ENCODE measurements at places on chromosomes 12 and 14.
A peak's percentile ranks its signal among the peaks of the same experiment; 100 is the strongest.

GRCh38 chr12:42627151-42627550 is 37.6 kb upstream of the PRICKLE1 start:
- DNase-seq, result no peak

DNA sequence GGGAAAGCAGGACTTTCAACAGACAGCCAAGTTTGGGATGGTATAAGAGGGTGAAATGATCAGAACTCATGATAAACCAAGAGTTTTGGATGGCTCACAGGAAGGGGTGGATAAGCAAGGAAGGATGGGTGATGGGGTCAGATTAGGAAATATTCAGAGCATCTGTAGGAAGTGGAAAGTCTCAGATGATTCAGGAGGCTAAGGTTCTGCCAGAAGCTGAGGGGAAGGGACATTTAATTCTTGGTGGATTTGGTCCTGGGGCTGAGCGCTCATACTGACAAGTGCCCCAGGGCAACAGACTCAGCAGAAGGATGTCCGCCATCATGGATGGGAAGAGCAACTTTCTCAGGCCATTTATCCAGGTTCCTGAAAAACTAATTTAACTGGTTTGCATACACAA is 28.4 kb upstream of the BDKRB2 start:
- no peak for DNase-seq

DNA sequence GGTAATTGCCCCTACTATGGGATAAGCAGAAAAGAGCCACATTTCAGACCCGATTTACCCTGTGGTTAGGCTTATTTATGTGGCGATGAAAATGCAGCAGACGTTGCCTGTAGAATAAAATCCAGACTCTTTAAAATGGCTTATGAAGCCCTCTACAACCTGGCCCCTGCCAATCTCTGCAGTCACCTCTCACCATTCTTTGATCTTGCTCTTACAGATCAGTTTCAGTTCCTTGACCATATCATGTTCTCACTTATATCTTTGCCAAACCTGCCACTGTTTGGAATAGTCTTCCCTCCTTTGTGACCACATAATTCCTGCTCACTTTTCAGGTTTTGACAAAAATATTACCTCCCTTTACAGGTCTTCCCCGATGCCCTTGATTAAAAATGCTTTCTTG is 264.3 kb upstream of the GARIN6 start:
- no peak for DNase-seq

- DNase-seq, result no peak
Measured at GRCh38 chr12:45368841-45369489, 153.1 kb downstream of the ANO6 start.

DNA sequence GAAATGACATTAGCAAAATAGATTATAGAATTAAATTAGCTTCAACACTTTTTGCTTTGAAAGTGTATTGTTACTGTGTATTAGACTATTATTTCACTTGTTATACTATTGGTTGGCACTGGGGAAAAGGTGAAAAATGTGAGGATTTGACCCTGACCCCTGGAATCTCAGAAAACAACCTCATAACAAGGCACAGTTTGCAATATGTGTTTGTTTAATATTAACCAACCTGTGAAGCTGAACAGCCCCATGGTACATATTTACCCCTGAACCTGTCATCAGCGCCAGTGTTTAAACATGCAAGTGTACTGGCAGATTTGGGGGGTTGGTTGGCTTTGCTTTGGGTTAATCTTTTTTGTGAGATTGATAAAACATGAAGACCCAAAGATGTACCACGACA is 11.7 kb downstream of the SLC38A4 start:
- DNase-seq, result no peak

GRCh38 chr12:64427988-64428387 is 23.8 kb downstream of the XPOT start:
- DNase-seq, result no peak

GRCh38 chr14:85306024-85306423 is 223.9 kb upstream of the FLRT2 start:
- DNase-seq, result no peak

GRCh38 chr14:87992346-87992717 is 650 bp downstream of the GALC start:
- DNase-seq, result no peak

- DNase-seq, result no peak
Measured at GRCh38 chr12:62328296-62328921, 68.2 kb downstream of the USP15 start.

GRCh38 chr12:116977465-116978380 is 67.0 kb downstream of the FBXW8 start:
- no peak for DNase-seq

DNA sequence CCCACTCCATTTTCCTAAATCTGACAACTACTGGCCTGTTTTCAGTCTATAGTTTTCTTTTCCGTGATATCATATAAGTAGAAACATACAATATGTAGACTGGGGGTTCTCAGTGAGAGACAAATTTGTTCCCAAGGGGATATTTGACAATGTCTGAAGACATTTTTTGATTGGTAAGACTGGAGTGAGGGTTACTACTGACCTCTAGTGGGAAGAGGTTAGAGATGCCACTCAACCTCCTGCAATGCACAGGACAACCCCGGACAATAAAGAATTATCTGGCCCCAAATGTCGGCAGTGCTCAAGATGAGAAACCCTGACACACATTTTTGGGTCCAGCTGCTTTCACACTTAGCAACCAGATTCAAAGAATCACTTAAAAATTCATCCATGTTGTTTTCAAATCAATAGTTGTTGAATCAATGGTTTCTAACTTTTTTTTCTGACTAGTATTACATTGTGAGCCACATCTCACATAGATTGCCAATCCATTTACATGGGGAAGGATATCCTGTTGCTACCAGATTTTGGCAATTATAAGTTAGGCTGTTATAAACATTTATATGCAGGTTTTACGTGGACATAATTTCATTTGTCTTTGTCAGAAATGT is 307.1 kb downstream of the RPL10L start:
- no peak for DNase-seq

DNA sequence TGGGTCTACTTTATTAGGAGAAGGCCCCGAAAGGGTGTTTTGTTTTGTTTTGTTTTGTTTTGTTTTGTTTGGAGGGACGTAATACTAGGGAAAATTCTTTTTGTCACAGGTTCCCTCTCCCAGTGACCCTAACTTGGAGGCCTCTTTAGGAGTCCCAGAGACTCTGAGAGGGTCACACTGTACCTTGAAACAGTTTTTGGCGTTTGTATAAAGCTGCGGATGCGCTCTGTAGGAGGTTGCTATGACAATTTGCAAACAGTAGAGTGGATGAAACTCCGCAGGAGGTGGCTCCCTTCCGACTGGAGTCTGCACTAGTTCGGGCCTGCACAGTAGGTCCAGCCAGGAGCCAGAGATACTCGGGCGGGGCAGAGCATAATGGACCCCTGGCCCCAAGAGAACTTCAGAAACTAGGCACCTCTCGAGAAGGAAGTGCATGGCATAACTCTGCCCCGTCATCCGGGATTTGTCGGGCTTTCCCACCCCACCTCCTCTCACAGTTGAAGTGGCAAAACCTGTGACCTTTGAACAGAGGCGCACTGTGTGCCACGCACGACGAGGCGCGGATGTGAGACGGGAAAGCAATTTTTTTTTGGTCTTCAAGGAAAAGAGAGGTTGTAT is 1.3 kb upstream of the DYRK2 start:
- peak; percentile 10 for DNase-seq

- no peak for DNase-seq
Measured at GRCh38 chr12:75996861-75997447, 34.6 kb downstream of the PHLDA1 start.

DNA sequence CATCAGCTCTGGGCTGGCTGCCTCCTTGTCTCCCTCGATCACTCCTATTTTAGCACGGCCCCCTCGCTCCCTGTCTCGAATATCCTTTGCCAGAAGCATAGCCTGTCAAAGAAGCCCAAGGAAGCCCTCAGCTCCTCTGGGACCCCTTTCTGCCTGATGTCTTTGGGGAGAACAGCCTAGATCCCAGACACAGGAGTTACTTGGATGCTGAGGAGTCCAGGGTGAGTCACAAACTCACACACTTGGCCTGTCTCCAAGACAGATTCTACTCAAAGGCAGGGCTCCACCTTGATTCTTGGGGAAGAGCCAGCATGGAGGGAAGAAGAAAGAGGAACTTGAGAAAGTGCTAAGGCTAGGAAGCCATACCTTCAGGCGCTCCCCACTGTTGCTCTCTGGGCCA is 8.1 kb downstream of the AVIL start:
- no peak for DNase-seq

DNA sequence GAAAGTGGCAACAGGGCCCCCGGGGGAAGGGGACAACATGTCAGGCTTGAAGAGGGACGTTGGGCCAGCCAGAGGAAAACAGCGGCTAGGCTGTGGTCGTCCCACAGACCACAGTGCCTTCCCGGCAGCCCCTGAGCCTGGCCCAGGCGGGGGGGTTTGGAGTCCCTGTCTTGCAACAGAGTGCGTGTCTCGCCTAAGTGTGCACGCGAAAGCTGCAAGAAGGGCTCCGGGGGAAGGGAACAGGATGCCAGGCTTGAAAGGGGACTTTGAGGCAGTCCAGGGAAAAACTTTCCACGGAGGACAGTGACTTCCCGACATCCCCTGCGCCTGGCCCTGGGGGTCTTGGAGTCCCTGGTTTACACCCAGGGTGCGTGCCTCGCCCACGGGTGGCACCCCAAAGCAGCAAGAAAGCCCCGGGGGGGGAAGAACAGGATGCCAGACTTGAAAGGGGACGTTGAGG is 157.5 kb upstream of the ALG10B start:
- DNase-seq, result no peak

DNA sequence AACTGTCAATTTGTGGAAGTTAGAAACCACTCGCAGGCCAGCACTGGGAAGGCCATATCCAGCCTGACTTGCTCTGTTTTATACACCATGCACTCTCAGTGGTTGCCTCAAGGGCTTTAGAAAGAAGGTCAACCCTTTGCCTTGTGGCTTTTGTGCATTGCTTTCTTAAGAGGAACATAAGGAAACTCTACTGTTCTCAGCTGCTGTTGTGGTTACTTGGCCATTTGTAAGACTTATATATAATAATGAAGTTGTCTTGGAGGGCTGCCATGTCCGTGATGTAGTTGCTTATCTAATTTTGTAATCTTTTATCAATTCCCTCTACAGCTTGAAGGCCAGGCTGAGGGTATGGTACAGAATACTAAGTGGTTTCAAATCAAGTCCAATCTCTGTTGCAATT is 637.8 kb downstream of the DIO2 start:
- DNase-seq, result no peak

DNA sequence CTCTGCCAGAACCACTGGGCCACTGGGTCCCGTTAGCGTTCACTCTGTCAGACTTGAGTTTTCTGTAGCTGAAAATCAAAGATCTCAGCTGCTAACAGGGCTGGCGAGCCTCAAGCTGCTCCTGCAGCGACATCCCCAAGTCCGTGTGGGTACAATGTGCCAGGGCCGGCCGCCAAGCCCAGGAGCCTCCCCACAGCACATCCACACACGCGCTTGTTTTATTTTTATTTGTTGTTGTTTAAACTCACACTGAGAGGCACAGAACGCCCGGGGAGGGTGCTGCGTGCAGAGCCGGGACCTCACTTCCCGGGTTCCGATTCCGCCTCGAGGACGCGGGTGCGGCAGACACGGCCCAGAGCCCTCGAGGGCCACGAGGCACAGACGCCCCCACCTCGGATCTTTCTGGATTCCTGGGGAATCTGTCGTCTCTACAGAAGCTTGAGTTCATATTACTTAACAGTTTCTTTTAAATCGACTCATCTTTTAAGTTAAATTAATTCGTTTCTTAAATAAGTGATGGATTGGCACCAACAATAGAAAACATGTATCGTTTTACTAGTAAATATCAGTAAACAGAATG is 9.3 kb downstream of the GALNT9 start:
- DNase-seq, result no peak

DNA sequence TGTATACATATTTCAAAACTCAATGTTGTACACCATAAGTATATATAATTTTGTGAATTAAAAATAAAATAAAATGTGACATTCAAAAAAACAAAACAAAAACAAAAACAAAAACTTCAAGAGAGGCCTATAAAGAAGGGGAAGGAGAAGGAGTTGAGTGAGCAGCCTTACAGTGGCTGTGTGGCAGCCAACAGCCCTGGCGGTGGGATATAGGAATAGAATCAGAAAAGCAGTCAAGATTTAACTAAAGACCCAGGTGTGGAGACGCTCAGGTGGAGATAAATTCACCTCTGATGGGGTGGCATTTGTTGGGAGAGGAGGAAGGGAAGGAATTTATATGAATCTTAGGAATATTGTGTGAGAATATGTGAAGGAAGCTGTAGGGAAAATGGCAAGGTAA is 41.8 kb upstream of the E2F7 start:
- DNase-seq, result no peak

GRCh38 chr12:132077322-132078100 is 66.6 kb downstream of the DDX51 start:
- DNase-seq, result no peak

- DNase-seq, result no peak
Measured at GRCh38 chr14:22390824-22391461, 198.1 kb downstream of the DAD1 start.

Measured in activated CD4-positive, alpha-beta T cell treated with anti-CD3 and anti-CD28 coated beads, Interleukin-2, amount 50 U/mL, for 1 hour (primary cell).